Osteoblast (primary cell): ENCODE measurements at places on chromosomes 13 and 19. TPM values are rescaled to one million over a fixed set of nuclear protein-coding genes. Genes with fewer than 3 reads are reported as not detected.
A peak's percentile ranks its signal among the peaks of the same experiment; 100 is the strongest.

- DNase-seq: peak; percentile 75
- no peak overlapping the region for H3K4me3 ChIP-seq
- no peak overlapping the region for H3K27ac ChIP-seq
- H3K27me3 ChIP-seq: no peaks in the 10 kb centered on the region
- no peaks in the 10 kb centered on the region for H3K36me3 ChIP-seq
Measured at GRCh38 chr13:48009284-48009683, 8.2 kb upstream of the SUCLA2 start.

- no peaks in the 10 kb centered on the region for H3K36me3 ChIP-seq
- no peak overlapping the region for H3K27ac ChIP-seq
- H3K4me1 ChIP-seq: no peaks in the 10 kb centered on the region
- no peak overlapping the region for H3K4me3 ChIP-seq
- H3K27me3 ChIP-seq: no peaks in the 10 kb centered on the region
- no peak for DNase-seq
Measured at GRCh38 chr19:30263830-30264381, 108.3 kb upstream of the ZNF536 start.

DNA sequence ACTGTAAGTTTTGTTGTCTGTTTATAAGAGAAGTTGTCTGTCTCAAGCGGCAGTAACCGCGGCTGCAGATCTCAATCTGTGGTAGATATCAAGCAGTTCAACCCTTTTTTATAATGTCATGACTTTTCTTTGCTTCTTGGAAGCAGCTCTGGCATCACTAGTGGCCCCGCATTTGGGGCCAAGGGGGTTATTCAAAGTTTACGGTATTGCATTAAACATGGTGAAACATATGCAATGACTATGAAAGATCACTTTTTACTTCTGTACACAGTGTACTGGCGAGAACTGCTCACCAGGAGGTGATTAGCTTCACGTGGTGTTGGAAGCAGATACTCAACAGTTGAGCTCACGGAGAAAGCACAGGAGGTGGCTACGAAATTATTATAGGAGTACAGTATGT is 4.6 kb upstream of the FFAR3 start:
- H3K27ac ChIP-seq: no peak overlapping the region
- H3K4me3 ChIP-seq: no peak overlapping the region
- H3K4me1 ChIP-seq: no peaks in the 10 kb centered on the region
- peaks cover 11% of the 10 kb centered on the region for H3K27me3 ChIP-seq

DNA sequence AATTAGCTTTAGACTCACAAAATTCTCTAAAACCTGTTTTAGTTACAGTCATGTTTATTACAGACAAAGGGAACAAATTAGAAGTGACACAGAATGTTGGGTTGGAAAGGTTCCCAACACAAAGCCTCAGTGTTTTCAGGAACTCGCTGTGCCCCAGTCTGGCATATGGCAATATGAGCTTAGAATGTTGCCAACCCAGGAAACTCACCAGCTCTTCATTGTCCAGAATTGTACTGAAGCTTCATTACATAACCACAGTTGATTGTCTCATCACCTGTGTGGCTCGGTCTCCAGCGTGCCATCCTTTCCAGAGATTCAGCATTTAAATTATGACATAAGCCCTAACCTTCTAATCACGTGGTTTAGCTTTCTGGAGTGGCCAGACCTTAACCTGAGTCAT is 19.1 kb downstream of the ZNF264 start:
- no peak overlapping the region for H3K4me3 ChIP-seq
- H3K27ac ChIP-seq: no peak overlapping the region
- DNase-seq: no peak
- H3K4me1 ChIP-seq: no peaks in the 10 kb centered on the region

DNA sequence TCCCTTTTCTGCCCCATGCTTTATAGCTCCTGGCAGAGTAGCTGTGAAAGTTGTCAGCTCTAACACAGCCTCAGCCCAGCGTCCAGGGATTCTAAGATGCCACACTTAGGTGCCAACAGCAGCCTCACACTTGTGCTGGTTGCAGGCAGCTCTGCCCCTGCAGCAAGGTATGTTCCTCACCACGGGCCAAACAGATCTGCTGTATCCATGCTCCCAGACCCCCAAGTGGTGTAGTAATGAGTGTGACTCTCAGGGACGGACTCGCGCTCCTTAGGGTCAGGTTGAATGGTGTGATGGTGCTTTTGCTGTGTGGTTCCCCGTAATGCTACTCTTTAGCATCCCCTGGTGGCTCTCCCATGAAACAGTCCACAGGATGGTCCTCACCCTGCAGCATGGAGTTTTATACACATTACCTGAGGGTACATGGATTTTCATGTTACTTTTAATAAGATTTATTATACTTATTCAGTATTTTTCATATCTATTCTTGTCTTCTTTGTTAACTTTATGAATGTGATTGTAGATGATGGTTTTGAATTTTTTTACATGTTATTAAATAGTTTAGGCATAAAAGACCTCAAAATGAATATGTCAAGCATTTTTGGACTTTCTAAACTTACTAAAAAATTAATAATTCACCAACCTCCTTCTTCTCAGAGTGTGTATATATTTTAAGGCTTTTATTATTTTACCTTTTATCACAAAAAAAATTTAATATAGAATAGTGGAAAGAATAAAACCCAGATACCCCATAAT is 232.5 kb downstream of the SLC7A1 start:
- no peaks in the 10 kb centered on the region for H3K4me1 ChIP-seq
- H3K36me3 ChIP-seq: no peaks in the 10 kb centered on the region
- H3K4me3 ChIP-seq: no peak overlapping the region
- peaks cover 18% of the 10 kb centered on the region for H3K27me3 ChIP-seq
- peak; percentile 85 for DNase-seq

- peak overlapping the region; percentile 32 for H3K27ac ChIP-seq
- H3K4me1 ChIP-seq: peaks cover 25% of the 10 kb centered on the region
- DNase-seq: peak; percentile 8
Measured at GRCh38 chr13:107466326-107467099, 748.8 kb downstream of the LIG4 start.

- H3K36me3 ChIP-seq: no peaks in the 10 kb centered on the region
- H3K4me3 ChIP-seq: no peak overlapping the region
- H3K27ac ChIP-seq: no peak overlapping the region
- no peak for DNase-seq
- no peaks in the 10 kb centered on the region for H3K4me1 ChIP-seq
Measured at GRCh38 chr13:73578251-73578875, 519.6 kb downstream of the KLF5 start.

Gene TRPM4
- 15.9 and 20.6 TPM in 2 replicates for total RNA-seq
